ENCODE measurements at places on chromosomes 16 and 17.
A peak's percentile ranks its signal among the peaks of the same experiment; 100 is the strongest.

DNA sequence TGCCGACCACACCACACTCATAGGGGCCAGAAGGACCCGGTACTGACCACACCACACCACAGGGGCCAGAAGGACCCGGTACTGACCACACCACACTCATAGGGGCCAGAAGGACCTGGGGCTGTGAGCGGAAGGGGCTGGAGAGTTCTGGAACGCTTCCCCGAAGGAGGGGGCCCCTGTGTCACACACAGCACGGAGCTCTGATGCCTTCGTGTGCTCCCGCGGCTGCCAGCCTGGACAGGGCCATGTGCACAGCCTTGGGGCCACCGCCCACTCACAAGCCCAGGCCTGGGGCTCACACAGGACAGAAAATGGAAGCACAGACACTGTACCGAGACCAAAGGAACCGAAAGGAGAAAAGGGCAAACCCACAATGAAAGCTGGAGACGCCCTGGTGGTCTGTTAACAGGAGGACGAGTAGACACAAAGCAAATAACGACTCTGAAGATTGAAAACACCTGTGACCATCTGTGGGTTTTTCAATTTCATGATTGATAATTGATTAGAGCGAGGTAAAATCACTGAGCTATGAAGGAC, 106.5 kb upstream of the METRNL start:
- no peak for DNase-seq

DNA sequence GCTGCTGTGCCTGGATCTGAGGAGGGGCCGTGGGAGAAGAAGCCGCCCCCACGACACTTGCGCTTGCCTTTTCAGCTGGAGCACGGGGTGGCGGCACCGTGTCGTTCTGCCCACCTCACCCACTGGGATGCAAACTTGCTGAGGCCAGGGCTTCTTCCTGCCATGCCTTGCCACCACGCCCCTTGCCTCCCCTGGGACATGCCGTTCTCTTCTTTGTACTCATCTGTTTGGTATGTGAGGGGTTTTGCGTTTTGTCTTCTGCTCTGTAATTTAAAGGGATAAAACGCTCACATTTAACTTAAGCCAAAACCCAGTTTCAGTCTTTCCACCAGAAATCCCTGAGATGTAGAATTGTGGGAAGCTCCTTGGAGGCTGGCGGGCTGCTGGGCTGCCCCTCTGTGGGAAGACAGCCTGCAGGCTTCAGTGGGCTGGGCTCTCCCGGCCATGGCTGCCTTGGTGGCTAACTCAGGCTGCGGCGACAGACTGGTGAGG, 180.2 kb downstream of the RPTOR start:
- no peak for DNase-seq

GRCh38 chr17:43366891-43367736, 31.7 kb upstream of the ARL4D start:
- DNase-seq, result peak; percentile 12

- DNase-seq, result no peak
These were observed 224.0 kb upstream of the TNRC6C start for GRCh38 chr17:77734371-77735080.

- DNase-seq, result no peak
These were observed 431.3 kb downstream of the HS3ST3B1 start for GRCh38 chr17:14732211-14732610.

GRCh38 chr17:20273741-20274500, 193.4 kb downstream of the LGALS9B start:
- DNase-seq, result no peak
